ENCODE measurements at places on chromosomes 7 and 10.

- no peak for DNase-seq
These were observed 16.4 kb downstream of the PRKRIP1 start for GRCh38 chr7:102412548-102412947.

DNA sequence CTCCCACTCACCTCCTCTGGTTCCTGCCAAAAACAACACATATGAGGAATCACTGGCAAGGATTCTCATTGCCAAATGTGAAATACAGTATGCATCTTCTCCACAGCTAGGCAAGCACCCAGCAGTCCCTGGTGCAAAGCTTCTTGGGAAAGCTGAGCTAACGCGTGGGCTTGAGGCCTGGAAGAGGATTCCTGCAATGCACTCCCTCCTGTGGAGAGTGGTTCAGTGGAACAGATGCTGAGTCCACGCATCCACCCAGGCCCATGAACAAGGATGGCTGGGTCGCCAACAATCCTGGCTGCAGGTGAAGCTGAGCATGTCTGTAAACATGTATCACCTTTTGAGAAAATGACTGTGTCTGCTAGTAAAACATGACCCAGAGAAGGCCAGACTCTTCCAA lies 113.2 kb upstream of the CHST15 start:
- no peak for DNase-seq

DNA sequence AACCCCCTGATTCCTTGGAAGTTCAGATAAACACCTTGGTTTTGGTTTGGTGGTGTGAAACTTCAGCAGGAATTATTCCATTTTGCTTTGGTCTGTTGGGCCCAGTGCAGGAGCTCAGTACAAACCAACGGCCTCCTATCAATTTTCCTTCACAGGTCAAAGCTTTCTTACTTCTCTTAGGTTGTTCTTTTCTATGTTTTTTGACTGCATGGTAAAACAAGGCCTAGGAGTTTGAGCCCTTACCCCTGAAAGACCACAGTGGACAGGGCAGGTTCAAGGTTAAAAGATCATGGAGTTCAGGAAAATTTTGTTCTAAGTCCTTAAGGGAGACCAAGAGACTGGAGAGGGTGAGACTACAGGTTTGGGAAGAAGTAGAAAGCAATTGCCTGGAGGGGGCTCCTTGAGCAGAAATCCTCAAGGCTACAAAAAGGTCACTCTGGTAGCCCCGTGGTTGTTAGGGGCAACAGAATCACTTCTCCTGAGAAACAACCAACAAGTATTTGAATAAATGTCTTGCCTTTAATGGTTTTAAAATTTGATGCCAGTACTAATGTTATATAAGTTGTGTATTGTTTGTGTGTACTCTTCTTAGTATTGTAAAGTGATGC lies 40.9 kb upstream of the FHIP2A start:
- no peak for DNase-seq

DNA sequence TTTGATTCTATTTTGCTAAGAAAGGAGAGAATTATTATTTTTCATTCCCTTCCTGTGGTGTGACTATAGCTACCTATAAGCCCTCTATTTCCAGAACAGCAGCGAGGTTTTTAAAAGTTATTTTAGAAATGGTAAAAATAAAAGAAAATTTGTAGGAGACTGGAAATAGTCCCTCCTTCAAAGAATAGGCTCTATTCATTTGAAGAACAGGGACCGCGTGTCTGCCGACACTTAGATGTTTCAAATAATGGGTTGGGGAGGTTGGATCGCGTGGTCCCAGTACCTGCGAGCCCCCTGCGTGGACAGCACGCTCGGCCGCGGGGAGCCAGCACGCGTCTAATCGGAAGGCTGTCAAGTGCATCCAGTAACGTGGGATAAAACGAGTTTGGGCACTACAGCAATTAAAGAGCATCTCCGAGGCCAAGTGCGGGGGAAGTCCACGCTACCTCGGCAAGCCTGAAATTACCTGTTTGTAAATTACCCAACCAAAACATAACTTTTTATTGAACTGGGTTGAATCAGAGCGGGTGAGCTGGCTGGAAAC lies 1.0 kb downstream of the CACNA2D1 start:
- no peak for DNase-seq

DNA sequence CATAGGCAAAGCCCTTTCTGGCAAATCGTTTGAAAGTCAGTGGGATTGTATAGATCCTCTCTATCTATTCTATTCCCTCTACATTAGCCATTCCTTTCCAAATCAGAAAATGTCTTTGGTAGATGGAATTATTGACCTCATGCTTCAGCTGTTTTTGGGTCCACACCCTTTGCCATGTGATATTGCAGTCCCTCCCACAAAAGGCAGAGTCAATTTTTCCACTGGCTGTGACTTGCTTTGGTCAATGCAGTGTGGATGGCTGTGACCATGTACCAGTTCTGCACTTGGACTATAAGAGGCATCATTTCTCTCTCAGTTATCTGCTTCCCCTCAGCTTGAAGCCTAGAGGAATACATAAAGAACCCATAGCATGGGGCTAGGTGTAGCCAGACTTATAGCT lies 332.9 kb downstream of the PTEN start:
- no peak for DNase-seq

- no peak for DNase-seq
These were observed 122.0 kb downstream of the TRRAP start for GRCh38 chr7:99000196-99000903.

GRCh38 chr7:69654381-69654780 lies 56.1 kb downstream of the AUTS2 start:
- DNase-seq, result no peak

- no peak for DNase-seq
These were observed 30.0 kb downstream of the DOCK4 start for GRCh38 chr7:112176241-112176640.

DNA sequence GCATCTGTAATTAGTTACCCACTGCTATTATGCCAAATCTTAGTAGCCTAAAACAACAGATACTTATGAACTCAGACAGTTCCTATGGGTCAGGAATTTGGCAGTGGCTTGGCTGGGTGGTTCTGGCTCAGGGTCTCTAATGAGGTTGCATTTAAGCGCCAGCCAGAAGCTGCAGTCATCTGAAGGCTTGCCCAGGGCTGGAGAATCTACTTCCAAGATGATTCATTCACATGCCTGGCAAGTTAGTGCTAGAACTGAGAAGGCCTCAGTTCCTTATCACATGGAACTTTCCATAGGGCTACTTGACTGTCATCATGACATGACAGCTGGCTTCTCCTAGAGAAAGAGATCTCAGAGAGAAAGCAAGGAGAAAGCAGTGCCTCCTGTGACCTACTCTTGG lies 121.3 kb downstream of the AVL9 start:
- DNase-seq, result no peak

- DNase-seq, result no peak
These were observed 19.5 kb upstream of the CYREN start for GRCh38 chr7:135189961-135190360.

GRCh38 chr10:61621605-61622051 lies 41.1 kb upstream of the CABCOCO1 start:
- no peak for DNase-seq

DNA sequence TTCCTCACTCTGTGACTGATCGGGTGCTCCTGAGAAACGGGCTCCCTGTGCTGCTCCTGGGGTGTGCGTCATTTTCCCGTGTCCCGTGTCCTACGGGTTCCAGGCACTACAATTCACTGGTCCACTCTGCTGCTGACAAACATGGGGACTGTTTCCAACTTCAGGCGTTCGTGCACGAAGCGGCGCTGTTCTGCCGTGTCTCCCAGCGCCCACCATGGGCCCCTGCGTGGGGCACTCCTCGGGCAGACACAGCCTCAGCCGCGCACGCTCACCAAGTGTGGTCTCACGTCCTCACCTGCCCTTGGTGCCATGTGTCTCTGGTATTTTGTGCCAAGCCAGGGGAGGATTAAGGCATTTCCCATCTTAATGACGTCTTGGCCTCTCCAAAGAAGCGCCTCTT lies 19.0 kb downstream of the GPR146 start:
- DNase-seq, result no peak

DNA sequence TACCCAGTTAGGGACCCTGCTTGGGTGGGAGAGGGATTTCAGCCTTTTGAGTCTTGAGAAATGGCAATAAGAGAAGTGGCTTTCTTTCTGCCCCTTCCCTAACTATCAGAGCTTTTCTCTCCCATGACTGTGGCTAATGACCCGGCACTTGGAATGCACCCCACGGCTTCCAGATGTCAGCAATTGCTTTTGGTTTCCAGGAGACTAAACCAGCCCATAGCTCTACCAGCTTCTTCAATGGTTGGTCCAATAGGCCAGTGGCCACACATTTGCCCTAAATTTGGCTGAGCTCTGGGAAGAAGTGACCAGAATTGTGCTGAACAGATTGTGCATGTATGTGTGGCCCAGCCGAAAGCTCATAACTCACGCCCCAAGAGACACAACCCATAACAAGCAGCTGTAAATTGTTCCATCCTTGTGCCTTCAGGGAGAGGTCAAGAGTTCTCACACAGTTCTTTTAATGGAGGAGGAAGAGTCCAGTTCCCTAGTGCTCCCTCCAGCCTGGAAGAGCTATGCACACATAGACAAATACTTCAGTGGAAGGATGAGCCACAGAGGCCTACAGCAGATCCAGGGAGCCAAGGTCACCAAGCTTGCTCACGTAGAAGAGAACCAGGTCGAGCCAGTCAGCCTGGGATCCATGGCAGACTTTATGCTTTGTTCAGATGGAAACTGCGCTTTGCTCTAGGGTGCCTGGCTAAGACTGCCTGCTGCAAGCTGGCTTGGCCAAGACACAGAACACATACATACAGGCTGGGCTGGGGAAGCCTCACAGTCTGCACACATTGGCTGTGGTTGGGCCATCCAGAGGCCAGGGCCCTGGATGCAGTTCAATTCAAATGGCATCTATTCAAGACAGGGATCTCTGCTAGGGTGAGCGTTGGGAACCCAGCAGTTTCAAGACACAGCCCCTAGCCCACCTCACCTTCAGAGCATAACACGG lies 131.8 kb upstream of the HABP2 start:
- DNase-seq, result no peak

GRCh38 chr7:17357952-17358351 lies 59.5 kb downstream of the AHR start:
- no peak for DNase-seq

- no peak for DNase-seq
These were observed 134.8 kb upstream of the BMPER start for GRCh38 chr7:33770576-33770975.

GRCh38 chr10:96794836-96795733 lies 37.0 kb upstream of the LCOR start:
- DNase-seq, result no peak

DNA sequence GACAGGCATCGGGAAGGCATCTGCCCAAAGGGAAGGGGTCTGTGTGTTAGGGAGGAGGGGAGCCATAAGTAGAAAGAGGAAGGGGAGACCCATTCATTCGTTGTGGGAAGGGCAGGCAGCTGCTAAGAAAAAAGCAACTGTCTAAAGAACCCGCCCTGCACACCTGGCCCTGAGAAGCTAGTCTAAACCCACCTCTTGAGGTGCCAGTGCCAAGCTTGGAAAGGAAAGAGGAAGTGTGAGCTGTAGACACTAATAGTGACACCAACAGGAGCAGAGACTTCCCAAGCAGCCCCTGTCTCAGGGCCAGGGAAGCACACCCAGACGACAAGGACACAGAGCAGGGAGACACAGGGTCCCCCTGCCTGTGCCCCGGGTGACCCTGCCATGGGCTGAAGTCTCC lies 40.8 kb upstream of the PRSS58 start:
- no peak for DNase-seq

DNA sequence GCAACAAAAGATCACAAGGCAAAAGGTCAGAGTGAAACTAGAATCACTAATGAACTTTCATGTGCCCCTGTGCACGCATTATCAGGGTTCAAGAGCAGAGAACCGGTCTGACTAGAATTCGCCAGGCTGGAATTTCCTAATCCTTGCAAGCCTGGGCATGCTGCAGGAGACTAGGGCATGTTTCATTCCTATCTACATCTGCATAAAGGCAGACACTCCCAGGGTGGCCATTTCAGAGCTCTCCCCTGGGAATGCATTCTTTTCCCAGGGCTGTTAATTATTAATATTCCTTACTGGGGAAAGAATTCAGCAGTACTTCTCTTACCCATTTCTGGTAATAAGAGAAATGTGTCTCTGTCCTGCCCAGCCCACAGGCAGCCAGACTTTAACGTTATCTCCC lies 90.5 kb downstream of the CDC14C start:
- DNase-seq, result no peak

- no peak for DNase-seq
These were observed 60.8 kb upstream of the HABP2 start for GRCh38 chr10:113491967-113492565.
